Stomach (tissue), 19 donors: ENCODE measurements at places on chromosomes 1 and 21. TPM values are rescaled to one million over a fixed set of nuclear protein-coding genes. Genes with fewer than 3 reads are reported as not detected.
A peak's percentile ranks its signal among the peaks of the same experiment; 100 is the strongest.

DNA sequence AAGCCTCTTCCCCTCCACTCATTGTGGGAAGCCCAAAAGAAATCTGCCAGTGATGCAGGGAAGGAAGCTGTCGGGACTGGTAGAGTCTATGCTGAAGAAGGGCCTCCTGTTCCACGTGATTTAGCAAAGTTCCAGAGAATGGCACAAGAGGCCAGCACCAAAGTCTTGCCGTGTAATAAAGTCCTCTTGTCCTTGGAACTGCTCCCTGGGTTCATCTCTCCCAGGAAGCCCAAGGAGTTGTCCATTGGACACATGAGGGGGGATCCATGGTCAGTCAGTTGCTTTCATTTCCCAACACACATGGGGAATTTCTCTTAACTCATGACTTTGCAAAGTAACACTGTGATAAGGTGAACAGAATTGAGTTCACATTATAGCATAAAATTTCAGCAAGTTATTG, 116.1 kb upstream of the RAB4A start:
- no peak overlapping the region for H3K27ac ChIP-seq
- DNase-seq, result no peak
- H3K27me3 ChIP-seq, result no peaks in the 10 kb centered on the region
- H3K4me3 ChIP-seq, result no peak overlapping the region
- no peaks in the 10 kb centered on the region for H3K36me3 ChIP-seq

GRCh38 chr1:7294636-7295035, 476.5 kb upstream of the VAMP3 start:
- H3K36me3 ChIP-seq, result no peaks in the 10 kb centered on the region
- no peak for DNase-seq
- peaks cover 8% of the 10 kb centered on the region for H3K4me1 ChIP-seq
- no peak overlapping the region for H3K4me3 ChIP-seq

DNA sequence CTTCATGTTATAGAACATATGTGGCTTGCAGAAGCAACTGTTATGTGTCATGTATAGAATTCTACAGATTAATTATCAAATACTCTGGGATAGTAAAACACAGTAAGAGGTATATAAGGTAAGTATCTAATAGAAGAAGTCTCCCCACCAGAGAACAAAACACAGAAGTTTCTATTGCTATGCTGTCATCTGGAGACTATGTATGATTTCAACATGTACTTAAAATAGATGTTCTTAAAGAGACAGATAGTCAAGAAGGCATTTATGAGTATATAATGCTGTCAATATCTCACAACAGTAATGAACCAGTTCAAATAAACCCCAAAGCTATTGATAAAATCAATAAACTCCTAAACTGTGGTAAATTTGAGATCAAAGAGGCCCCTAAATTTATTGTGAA, 8.1 kb upstream of the ADCY10 start:
- no peaks in the 10 kb centered on the region for H3K36me3 ChIP-seq
- H3K27me3 ChIP-seq, result no peaks in the 10 kb centered on the region
- H3K4me1 ChIP-seq, result peaks cover 69% of the 10 kb centered on the region
- no peak for DNase-seq
- no peak overlapping the region for H3K27ac ChIP-seq

- H3K27ac ChIP-seq, result no peak overlapping the region
- no peak overlapping the region for H3K4me3 ChIP-seq
- no peaks in the 10 kb centered on the region for H3K27me3 ChIP-seq
- DNase-seq, result no peak
Measured at GRCh38 chr1:118247593-118247992, 62.6 kb upstream of the SPAG17 start.

GRCh38 chr1:39238476-39238875, 34.0 kb downstream of the MACF1 start:
- DNase-seq, result no peak
- H3K4me1 ChIP-seq, result peaks cover 17% of the 10 kb centered on the region
- no peaks in the 10 kb centered on the region for H3K27me3 ChIP-seq

DNA sequence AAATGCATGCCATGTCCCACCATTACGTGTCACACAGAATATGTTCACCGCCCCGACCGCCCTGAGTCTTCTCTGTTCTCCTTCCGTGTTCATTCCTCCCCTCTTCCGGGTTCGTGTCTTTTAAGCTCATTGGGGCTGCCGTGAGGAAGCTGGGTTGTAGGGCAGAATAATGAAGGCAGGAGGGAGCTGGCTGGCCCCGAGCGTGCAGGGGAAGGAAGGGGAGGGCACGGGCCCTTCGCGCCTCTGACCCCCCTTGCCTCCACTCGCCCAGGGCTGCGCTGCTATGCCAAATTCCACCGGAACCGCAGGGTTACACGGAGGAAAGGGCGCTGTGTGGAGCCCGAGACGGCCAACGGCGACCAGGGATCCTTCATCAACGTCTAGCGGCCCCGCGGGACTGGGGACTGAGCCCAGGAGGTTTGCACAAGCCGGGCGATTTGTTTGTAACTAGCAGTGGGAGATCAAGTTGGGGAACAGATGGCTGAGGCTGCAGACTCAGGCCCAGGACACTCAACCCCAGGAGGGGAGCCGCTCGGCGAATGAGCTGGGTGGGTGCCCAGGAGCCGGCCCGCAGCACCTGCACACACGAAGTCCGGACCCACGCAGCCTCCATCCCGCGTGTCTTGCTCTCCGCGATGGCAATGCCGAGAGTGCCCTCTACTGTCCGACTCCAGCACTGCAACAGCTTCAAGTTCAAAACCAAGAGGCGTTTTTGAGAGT, 16.5 kb upstream of the AGTRAP start:
- peak overlapping the region; percentile 61 for H3K27ac ChIP-seq
- no peaks in the 10 kb centered on the region for H3K36me3 ChIP-seq
- H3K4me3 ChIP-seq, result peak overlapping the region; percentile 45
- no peaks in the 10 kb centered on the region for H3K27me3 ChIP-seq
- DNase-seq, result peak; percentile 90
- peaks cover 15% of the 10 kb centered on the region for H3K4me1 ChIP-seq

TRIM62 gene
- total RNA-seq, result 10.1 TPM
